ENCODE measurements at places on chromosomes 3 and 15.

GRCh38 chr3:134308350-134308891 is 57.8 kb upstream of the RYK start:
- DNase-seq, result peak; percentile 76

DNA sequence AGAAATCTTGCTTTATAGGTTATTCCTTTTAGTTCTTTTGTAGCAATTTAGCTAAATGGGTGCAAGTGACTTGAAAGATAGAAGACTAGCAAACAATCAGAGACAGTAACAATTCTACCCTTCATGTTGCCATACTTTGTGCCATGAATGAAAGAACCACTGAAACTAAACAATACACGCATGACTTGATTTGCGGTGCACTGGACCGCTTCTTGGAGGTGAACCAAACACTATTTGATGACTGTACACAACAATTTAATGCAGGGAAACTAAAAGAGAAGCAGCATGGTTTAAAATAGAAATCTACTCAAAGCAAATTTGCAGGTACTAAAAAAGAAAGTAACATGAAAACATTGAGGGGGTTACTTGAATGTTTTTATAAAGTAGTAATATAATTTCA is 331.0 kb upstream of the RARB start:
- no peak for DNase-seq

DNA sequence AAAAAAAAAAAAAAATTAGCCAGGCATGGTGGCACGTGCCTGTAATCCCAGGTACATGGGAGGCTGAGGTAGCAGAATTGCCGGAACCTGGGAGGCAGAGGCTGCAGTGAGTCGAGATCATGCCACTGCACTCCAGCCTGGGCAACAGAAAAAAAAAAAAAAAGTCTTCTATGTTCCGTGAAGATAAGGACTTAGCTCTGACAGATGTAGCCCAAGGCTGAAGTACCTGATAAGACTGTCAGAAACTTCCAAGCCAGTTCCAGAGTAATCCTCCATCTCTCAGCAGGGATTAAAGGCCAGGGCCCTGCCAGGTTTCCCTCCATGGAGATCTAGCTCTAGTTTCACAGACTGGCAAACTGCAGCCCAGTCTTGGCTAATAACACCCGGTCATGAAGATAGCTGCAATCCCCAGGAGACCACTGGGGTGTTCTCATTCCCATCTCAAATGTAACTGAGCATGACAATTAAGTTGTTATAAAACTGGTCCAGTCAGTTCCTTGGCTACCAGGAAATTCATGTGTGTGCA is 8.5 kb downstream of the CDCP1 start:
- peak; percentile 14 for DNase-seq

- no peak for DNase-seq
These were observed 162.6 kb upstream of the ABI3BP start for GRCh38 chr3:101155825-101156224.

GRCh38 chr3:48187579-48188265 is 495 bp downstream of the CDC25A start:
- DNase-seq, result peak; percentile 17

GRCh38 chr3:104629038-104629437 is 737.7 kb upstream of the ALCAM start:
- DNase-seq, result no peak

GRCh38 chr3:106440672-106441071 is 571.9 kb upstream of the CBLB start:
- no peak for DNase-seq

DNA sequence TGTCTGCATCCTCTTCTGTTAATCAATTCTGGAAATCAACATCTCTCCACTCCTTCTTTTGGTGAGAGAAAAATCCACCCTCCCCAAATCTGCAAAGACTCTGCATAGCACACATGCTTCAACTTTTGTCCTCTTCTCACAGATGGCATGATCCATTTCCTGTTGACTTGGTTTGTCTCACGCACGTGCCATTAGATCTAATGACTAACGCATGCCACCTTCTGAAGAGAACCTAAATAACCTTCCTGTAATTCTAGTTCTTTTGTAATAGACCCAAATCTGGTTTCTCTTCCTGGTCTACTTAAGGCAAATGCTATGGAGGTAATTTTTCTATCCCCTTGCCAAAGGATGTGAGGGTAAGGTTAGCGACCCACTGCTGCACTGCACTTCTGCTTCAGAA is 51.0 kb upstream of the ATOSA start:
- DNase-seq, result no peak

GRCh38 chr3:62611541-62612240 is 238.3 kb upstream of the FEZF2 start:
- DNase-seq, result no peak

DNA sequence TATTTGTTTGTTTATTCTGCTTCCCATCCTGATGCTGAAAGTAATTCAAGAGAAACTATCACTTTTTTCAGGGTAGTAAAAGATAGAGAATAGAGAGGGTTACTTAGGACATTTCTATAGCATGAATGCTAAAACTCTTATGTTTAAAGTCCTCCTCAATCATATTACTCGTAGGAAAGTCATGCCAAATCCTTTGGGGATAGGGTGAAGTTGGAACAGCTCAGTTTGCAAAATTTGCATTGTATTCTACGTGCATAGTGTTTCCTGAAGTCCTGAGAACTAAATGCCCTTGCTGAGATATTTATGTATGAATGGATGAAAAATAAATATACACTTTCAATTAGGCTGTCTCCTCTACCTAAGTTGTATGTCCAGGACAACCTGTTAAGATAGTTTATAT is 14.6 kb downstream of the PLSCR5 start:
- DNase-seq, result no peak

DNA sequence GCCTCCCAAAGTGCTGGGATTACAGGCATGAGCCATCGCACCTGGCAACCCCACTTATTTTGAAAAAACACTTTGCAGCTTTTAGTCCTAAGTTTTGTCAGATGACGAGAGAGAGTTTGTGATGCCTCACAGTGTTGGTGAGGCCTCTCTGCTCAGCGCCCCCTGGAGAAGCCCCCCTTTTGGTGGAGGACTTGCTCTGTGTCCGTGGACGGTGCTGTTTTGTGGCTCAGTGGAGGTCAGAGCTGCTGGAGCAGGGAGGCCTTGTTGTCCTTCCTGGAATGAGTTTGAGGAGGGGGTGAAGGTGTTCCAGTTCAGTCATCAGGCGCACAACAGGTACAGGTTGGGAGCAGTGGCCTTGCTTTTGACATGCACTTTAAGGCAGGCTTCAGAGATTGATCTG is 58.0 kb downstream of the PGPEP1L start:
- DNase-seq, result no peak

DNA sequence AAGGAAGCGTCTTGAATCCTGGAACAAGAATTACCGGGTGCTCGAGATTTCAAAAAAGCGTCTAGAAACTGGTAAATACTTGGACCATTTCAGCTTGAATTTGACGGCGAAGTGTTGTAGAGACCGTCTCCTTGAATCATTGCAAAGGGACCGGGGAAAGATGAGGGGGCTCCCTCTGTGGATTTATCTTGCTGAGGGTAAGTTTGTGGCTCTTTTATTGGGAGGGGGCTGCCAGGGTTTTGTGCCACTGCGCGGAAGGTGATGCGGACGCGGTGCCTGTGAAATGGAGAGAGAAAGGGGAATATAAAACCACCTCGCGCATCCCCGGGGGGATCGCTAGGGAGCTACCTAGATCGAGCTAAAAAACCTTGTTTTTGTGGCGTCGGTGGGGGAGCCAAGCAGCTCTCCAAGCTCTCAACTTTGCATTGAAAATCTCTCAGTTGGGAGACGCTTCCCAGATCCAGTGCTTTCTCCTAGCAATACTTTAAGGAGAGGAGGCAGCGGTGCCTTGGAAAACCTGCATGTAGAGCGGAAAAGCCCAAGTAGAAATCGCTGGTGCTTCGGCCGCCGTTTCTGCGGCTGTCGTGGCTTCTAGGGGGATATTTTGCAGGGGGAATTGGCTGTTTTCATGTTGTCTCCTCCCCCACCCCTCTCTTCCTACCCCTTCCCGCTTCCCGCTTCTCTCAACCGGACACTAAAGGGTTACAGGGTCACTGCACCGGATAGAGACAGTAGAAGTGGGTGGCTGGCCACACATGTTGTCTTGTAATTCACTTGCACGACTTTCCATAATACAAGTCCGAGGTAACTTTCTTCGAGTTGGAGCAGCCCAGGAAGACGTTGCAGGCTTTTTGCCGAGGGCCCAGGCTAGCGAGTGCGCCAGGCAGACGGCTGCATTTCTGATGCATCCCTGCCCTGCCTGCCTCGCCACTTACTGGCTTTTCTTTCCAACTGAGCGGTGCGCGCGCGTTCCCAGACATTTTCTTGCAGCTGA is 187.6 kb downstream of the NLGN1 start:
- DNase-seq, result no peak

GRCh38 chr15:72117486-72118016 is 399 bp downstream of the MYO9A start:
- peak; percentile 66 for DNase-seq

DNA sequence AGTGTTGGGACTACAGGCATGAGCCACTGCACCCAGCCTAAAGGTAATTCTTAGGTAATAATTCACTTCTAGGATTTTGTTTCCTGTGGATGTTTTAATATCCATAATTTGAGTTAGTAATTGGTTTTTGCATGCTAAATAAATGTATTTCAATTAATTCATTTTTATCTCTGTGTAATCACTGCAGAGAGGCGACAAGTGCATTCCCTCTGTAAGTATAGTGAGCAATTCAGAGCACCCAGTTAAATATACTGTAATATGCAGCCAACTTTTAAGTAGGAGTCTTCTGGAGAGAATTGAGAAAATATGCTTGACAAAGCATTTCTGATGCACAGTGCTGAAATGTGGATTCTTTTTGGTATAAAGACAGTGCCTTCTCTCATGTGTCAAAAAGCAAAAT is 5.7 kb downstream of the TBC1D23 start:
- DNase-seq, result no peak

GRCh38 chr15:25852661-25853524 is 10.2 kb downstream of the ATP10A start:
- DNase-seq, result no peak

DNA sequence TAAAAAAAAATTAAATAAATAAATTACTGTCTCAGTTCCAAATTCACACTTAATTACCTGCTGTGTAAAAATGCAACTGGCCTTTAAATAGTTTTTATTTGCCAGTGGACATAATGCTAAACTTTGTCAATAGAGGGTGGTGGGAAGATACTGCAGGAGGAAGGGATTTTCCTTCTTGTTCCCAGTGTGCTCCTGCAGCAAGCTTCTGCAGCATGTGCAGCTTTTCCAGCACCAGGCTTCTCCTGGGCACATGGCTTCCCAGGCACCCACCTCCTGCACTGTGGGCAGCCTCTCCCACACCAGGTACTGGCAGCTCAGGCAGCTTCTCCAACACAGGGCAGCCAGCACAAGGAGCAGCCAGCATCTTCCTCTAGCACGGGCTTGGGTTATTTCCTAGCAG is 29.6 kb upstream of the BBX start:
- no peak for DNase-seq

DNA sequence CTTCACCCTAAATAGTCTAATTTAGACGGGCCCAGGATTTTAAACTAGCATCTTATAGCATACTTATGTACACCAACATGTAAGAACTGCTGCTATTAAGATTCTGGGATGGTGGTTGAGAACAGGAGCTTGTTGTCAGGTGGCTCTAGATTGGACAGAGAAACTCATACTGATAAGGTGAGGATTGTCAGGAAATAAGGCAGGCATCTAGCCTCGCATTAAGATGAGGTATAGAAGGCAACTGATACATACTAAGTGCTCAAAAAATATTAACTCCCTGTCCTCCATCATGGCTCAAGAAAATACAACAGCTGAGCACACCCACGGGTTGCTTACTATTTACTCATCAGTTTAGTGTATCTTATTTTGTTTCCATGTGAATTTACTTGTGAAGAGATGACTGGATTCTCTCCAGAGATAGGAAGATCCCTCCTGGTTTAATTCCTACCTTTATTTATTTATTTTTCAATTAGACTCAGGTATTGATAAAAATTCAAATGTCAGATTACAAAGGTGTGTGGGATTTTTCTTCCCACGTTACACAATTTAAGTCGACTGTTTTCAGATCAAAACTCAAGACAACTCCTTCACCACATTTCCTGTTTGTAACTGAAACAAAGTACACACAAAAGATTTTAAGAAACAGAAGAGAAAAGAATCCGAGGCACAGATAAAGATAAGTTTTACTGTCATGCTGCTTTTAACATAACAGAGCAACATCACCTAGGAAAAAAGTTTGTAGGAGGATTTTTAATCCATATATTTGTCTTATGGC is at the start of gene TRAT1:
TSS of gene TRAT1 (plus strand) at position 664 of the 775 bp plus-strand sequence. CDS start 142 bp downstream, outside the sequence.
- no peak for DNase-seq

DNA sequence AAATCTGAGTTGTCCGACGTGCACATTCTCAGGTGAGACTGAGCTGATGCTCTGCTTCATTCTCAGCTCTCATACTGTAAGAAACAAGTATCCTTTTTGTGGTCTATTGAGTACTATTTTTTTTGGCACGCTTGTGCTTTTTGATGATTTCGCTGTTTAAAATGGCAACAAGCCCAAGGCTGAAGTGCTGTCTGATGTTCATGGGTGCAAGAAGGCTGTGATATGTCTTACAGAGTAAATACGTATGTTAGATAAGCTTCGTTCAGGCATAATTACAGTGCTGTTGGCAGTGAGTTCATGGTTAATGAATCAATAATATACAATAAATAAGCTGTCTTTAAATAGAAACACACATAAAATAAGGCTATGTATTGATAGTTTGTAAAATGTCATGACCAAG is 27.2 kb downstream of the AQR start:
- no peak for DNase-seq

DNA sequence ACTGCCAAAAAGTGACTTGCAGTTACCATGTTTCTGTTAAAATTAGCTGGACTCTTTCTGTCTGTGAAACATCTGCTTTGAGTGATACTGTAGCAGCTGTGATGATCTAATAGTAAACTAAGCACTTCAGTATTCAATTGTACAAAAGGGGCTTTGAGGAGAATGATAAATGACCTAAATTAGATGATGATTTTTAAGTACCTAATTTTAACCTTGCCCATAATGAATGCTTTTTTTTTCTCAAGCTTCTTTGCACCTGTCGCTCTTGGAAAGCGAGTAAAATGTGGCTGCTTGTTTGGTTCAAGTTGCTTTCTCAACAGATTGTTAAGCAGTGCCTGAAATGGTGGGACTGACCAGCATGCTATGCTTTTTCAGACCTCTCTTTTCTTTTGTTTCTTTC is 752.3 kb downstream of the EPHA3 start:
- DNase-seq, result no peak

DNA sequence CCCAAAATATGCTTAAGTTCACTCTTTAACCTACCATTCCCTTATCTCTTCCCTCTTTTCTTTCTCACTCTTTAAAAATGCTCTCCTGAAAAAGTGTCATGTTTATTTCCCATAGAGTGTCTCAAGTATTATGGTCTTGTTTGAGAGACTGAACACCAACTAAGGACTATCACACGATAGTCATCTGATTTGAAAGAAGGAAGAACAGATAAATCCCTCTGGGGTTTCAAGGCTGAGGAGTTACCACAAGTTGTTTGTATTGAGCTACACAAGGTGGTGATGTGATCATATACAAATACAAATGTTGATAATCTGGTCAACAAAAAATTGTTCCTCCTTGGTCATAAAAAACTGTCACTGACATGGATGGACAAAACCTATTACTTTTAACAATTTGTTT is 13.8 kb downstream of the MEIS2 start:
- no peak for DNase-seq

DNA sequence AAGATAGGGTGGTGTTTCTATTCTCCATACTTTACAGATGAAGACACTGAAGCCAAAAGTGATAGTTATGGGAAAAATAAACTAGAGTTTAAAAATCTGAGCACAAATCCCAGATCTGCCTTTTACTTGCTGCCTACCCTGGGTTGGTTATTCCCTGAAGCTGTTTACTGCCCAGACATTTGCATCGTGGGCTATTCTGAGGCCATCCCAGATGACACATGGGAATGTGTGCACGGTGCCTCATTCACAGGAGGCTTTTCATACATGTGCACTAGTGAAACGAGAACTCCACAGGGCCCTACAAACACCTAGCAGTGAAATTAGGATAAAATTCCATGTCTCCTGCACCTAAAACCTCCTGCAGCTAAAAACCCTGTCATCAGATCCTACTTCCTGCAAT is 17.5 kb downstream of the MYO5C start:
- DNase-seq, result no peak
